HT-29 (cell line): ENCODE measurements at places on chromosomes 7 and 10. TPM values are rescaled to one million over a fixed set of nuclear protein-coding genes. Genes with fewer than 3 reads are reported as not detected.

- DNase-seq, result no peak
These were observed 1055.1 kb downstream of the NXPH1 start for GRCh38 chr7:9488555-9488954.

DNA sequence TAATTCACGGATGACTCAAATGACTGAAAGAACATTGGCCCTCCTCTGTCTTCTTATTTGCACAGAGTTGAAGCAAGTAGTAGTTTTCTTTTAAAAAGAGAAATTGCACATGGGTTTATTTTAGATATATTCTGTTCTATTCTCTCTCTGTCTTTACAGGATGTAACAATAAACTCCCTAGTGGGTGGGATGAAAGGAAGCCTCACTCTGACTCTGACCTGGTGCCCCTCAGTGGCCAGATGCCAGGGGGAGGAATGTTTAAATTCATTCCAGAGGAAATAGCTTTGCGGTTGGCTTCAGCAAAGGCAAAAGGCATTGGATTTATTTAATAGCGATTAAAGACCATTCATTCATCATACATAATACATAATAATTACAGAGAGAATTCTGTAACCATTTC, 156.4 kb upstream of the MTPN start:
- no peak for DNase-seq

DNA sequence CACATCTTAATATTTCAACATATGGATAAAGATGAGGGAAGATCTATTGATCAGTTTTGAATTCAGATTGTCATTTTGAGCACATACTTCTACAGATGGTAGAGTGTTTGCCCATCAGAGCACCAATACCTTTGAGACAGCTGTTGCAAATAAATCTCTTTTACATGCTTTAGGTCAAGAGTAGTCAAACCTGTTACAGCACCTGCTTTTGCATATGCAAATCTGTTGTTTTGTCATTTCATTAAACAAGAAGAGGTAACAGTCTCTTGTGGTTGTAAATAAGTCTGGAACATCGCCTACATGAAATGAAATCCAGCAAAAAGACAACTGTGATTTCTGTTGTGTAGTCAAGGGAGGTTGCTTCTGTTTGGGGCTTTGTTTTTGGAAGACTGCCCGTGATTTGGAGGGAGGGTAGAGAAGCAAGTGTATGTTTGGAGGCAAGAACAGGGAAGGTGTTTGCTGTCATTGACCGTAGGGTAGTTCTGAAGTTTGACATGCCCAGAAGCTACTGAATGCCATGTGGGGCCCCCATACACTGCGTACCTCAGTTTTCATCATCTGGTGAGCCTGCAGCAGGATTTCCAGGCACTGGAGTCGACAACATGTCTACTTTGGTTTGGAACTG, 233.6 kb upstream of the PPP1R3A start:
- no peak for DNase-seq

DNA sequence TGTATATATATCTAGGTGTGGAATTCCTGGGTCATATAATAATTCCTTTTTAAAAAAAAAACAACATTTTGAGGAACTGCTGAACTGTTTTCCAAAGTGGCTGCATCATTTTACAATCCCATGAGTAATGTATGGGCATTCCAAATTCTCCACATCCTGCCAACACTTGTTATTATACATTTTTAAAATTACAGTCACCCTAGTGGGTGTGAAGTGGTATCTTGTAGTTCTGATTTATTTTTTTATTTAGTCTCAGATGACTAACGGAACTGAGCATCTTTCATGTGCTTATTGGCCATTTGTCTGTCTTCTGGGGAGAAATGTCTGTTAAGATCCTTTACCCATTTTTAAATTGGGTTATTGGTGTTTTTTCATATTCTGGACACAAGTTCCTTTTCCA, 12.0 kb upstream of the KLHL7 start:
- DNase-seq, result no peak

GRCh38 chr10:24983946-24984345, 31.5 kb upstream of the PRTFDC1 start:
- DNase-seq, result no peak

DNA sequence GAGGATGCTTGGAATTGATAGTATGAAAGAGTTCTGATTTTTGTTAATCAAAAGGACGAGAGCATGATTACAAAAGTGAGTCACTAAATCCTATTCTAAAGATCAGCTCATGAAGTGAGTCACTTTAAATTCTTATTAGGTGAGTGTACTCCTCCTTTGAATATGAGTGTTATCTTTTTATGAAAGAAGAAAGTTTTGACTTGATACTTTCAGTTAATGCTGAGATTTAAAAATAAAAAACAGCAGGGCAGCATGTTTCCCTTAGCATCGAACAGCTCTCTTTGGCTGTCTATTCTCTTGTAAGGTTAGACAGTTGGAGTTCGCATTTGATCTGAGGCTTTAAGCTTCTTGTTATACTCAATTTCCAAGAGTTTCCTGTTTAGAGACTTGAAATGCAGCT, 222.0 kb downstream of the TWIST1 start:
- DNase-seq, result peak; percentile 5

GRCh38 chr7:135924302-135924701, 52.9 kb downstream of the MTPN start:
- no peak for DNase-seq

DNA sequence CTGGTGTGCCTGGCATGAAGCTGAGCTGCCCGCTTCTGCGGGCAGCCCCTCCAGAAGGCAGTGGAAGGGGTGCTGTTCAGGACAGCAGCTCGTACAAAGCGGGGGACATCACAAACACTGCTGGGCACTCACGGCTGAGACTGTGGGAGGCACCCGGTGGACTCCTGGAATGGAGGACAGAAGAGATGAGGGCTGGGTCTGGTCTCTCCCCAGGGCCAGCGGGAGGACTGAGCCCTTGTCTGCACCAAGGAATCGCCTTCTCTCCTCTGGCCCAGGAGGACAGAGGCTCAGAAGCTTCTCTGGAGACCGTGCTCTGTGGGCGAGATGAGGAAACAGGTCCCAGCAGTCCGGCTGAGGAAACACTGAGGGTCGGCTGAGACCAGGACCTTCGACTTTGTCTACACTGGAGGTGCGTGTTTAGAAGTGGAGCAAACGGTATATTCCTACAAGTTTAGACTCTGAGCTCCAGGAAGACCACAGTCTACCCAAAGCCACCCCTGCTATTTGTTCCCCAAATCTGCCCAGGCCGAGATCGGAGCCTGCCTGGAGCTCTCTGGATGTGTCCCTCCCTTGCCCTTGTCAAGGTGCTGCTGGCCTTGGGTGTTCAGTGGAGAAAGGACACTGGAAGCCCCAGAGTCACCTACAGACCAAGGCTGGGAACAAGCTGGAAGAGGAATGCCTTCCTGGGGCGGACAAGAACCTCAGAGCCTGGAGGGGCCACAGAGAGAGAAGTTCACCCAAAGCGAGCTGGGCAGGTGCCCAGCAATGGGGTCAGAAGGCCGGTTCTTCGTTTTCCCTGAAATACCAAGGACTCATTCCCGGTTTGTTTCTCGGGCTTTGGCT, 12.9 kb upstream of the INPP5A start:
- DNase-seq, result no peak

- DNase-seq, result no peak
These were observed 41.2 kb downstream of the CHCHD3 start for GRCh38 chr7:133040674-133041073.

DNA sequence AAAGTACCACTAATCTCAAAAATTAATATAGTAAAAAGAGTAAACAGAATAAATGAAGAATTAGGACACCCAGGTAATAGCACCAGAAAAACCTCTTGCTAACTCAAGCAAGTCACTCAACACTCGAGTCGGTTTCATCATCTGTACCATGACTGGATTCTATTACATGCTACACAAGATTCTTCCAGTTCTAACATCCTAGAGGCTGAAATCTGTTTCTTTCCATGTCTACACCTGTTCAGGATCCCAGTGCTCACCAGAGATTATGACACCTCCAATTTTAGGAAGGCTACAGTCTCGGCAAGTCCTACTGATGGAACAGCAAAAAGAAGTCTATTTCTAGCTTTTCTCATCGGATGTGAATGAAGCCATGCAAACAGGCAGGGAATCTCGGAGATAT, 95.3 kb upstream of the ANK3 start:
- DNase-seq, result no peak

DNA sequence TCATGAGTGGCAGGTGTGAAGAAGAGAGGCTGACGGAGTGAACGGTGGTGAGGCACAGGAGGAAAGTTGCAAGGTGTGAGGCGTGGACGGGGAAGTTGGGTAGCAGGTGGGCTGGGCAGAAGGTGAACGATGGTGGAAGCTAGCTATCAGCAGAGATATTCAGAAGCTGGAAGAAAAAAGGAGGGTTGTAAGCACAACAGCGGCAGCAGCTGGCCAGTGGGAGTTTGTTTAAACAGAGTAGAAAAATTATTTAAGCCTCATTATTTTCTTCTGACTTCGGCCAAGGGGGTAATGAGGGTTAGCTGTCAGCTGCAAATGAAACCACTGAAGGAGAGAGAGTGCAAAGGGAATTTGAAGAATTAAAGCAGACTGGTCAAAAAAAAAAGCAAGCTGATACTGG, 62.1 kb upstream of the PRKAR2B start:
- no peak for DNase-seq

- no peak for DNase-seq
These were observed 61.3 kb downstream of the PDIA4 start for GRCh38 chr7:148967032-148967372.

GRCh38 chr10:99977916-99978315, 31.8 kb downstream of the DNMBP start:
- DNase-seq, result no peak

DNA sequence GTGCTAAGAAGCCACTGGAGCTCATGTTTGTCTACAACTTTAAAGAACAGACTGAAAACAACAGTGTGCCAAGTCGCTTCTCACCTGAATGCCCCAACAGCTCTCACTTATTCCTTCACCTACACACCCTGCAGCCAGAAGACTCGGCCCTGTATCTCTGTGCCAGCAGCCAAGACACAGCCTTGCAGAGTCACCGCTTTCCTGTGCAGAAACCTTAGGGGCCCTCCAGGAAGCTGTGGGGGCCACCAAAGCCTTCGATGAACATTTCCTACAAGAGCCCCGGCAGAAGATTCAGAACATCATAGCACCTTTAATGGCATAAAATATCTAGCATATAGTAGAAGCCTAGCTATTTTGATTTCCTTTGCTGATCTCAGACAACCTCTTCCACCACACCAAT, 88.0 kb upstream of the PRSS58 start:
- no peak for DNase-seq

- DNase-seq, result no peak
These were observed 16.2 kb downstream of the RAMP3 start for GRCh38 chr7:45173596-45174327.

DNA sequence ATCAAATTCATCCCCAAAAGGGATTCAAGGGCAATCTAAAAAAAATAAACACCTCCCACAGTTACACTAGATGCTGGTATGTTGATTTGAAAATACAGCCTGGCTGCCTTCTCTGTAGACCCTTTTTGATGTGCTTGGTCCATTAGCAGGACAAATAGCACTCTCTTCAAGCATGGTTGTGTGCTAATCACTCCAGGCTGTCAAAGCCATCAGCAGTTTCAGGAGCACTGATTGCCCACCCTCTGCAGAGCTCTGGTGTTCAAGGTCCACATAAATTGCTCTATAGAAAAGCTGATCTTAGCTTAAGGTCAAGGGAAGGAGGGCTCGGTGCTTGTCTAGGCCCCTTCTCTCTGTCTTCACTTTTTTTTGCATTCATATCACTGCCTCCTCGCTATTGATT, 35.4 kb downstream of the PRR15 start:
- no peak for DNase-seq

- no peak for DNase-seq
These were observed 33.7 kb upstream of the FZD1 start for GRCh38 chr7:91230503-91230902.

GRCh38 chr7:110943701-110944345, 147.1 kb upstream of the LRRN3 start:
- DNase-seq, result no peak

DNA sequence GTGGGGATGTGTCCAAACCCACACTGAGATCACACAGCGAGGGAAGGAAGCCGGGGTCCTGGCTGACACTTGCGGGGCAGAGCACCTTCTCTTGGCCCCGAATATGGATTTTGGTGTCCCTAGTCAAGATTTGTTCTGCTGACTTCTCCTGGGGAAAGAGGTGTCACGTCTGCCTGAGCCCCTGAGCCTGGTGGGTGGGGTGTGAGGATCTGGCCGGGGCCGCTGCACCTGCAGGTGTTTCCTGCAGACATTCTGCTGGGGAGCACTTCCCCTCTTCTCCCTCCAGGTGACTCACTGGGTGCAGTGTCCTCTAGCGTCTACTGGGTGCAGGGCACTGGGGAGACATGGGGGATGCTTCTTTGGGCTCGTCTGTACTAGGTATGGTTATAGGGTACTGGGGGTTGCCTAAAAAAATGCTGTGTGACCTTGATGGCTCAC, 99.2 kb downstream of the GRK5 start:
- peak; percentile 47 for DNase-seq

DNA sequence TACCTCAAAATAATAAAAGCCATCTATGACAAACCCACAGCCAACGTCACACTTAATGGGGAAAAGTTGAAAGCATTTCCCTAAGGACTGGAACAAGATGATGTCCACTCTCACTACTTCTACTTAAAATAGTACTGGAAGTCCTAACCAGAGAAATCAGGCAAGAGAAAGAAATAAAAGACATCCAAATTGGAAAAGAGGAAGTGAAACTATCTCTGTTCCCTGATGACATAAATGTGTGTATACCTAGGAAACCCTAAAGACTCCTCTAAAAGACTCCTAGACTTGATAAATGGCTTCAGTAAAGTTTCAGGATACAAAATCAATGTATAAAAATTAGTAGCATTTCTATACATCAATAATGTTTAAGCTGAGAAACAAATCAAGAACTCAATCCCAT, 314.1 kb downstream of the WDR37 start:
- no peak for DNase-seq

- no peak for DNase-seq
These were observed 42.3 kb downstream of the PPP1R17 start for GRCh38 chr7:31729195-31729804.

The ANKRD61 gene
- not detected in 2 replicates for total RNA-seq

The ARF5 gene
- 349 and 366 TPM in 2 replicates for total RNA-seq

The CREB5 gene
- 0.28 and 1.3 TPM in 2 replicates for total RNA-seq

The SLC13A4 gene
- not detected in 2 replicates for total RNA-seq

The CALHM3 gene
- total RNA-seq, result not detected in 2 replicates

The GPR141 gene
- not detected in 2 replicates for total RNA-seq

The ZNF365 gene
- total RNA-seq, result not detected in 2 replicates

The PKD1L1 gene
- total RNA-seq, result not detected in 2 replicates
